ENCODE measurements at places on chromosomes 16 and 17.

GRCh38 chr16:84585467-84585866, 32.4 kb downstream of the COTL1 start:
- DNase-seq, result no peak

DNA sequence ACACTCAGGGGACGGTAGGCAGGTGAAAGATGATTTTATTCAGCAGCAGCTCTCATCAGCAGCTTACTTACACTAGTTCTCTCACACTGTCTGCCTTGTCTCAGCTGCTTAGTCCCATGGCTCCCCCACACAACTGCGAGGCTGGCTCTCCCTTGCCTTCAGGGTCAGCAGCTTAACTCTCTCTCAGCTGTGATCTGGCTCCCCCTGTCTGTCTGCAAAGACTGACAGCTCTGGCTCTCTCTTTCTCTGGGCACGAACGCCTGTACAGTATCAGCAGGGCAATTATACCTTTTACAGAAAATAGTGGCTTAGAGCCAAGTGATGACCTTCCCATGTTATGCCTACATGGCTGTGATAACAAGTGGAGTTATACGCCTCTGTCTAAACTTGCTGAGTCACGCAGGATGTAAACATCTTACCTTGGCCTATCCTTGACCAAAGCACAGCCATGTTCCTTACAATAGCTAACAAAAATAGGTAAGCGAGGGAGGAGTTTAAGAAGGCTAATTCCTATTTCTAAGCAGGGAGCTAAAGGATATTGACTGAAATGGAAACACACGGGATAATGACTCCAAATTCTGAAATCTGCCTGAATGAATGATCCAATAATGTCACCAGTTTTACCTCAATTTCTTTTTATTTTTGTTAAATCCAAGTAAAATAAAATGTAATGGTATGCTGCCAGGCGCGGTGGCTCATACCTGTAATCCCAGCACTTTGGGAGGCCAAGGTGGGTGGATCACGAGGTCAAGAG, 1.1 kb upstream of the NDUFAB1 start:
- peak; percentile 84 for DNase-seq

GRCh38 chr16:70681382-70682238, 4.2 kb downstream of the MTSS2 start:
- no peak for DNase-seq

DNA sequence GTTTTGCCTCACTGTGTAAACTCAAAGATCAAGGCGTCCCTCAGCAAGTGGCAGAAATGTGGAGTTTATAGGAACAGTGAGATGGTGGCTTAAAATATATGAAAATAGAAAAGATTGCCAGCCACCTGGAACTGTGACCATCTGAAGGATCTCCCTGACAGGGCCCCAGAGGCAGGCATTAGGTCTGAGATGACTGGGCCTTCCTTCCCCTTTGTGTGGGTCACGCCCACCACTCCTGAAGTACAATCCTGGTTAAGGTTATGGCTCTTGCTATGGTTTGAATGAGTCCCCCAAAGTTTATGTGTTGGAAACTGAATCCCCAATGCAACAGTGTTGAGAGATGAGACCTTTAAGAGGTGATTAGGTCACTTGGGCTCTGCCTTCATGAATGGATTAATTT, 6.4 kb downstream of the ST6GALNAC2 start:
- no peak for DNase-seq

- DNase-seq, result no peak
Observed at GRCh38 chr17:56324676-56325075, 171.4 kb downstream of the ANKFN1 start.

DNA sequence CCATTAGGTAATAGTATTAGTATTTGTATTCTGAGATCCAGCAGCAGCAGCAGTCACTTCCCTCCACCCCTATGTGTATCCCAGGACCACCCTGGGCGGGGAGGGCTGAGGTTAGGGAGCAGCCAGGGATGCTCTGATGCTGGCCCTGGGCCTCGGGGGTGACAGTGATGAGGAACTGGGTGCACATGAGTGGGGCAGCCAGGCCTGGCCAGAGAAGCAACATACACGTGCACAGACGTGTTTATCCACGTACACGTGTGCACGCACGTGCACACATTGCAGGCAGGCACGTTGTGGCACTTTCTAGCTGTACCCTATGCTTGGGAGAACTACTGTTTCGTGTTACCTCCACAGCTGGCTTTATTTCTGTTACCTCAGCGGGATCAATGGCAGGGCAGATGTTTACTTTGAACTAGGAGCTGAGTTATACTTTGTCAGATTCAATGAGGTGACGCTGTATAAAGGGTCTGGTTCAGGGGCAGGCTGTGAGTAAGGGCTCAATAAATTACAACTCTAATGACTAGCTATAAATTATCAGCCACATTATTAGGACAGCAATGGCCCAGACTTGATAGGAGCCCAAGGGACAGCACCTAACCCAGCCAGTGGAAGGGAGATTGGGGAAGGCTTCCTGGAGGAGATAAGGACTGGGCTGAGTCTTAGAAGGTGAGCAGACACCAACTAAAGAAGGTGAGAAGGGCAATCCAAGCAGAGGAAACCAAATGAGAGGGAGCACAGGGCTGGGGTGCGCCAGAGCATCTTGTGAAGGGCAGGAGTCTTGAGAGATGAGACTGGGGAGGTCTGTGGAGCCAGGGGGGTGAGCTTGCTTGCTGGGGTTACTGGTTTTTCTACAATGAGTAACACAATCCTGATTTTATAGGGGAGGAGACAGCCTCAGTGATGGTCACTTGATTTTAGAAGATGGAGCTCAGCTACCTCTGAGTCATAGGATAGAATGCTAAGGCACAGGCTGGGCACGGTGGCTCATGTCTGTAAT, 22.4 kb upstream of the CA4 start:
- no peak for DNase-seq

GRCh38 chr17:34656801-34657200, 77.4 kb downstream of the TMEM132E start:
- no peak for DNase-seq

DNA sequence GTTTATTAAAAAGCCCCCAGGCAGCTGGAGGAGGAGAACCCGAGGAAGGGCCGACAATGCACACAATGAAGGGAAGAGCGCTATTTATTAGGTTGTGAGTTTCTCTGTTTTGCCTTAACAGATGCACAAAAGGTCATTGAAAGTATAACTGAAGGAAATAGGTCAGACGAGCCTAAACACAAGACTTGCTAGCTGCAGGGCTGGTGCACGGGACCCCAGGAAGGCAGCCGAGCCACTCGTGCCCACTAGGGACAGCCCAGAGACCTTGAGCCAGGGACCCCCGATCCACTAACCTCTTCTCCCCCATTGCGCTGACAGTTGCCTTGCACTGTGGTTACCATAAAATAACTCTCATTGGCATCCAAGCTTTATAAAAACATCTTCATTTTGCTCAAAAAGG, 11.3 kb downstream of the LITAFD start:
- DNase-seq, result no peak

GRCh38 chr16:18834864-18835263, 33.5 kb upstream of the ARL6IP1 start:
- DNase-seq, result peak; percentile 10

GRCh38 chr17:37067555-37068111, 118.9 kb downstream of the AATF start:
- peak; percentile 80 for DNase-seq

DNA sequence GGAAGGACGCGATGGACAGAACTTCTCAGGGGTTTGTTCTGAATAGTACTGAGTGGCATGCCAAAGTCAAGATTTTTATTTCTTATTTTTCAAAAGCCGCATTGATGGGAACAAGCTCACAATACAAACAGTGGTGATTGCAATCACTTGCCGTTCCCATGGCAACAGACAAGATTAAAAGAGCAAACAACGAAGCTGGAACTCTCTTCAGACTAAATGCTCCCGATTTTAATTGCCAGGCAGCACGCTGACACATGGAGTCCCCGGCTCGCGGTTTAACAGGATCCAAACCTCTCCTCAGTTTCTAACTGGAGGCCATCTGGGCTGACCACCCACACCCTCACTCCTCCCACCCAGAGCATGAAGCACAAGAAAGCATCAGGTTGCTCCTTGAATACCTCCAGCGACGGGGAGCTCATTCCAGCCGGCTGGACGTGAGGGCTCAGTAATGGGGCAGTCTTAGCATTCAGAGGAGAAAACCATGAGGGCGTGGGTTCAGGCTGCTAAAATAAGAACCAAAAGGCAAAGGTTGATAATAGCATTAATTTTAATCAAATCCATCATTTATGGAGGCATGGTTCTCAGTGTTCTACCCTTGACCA, 41.5 kb downstream of the AIPL1 start:
- DNase-seq, result no peak

- DNase-seq, result no peak
Observed at GRCh38 chr16:81571592-81572385, 127.2 kb downstream of the CMIP start.

- DNase-seq, result no peak
Observed at GRCh38 chr16:67551972-67552371, 10.4 kb upstream of the CTCF start.

GRCh38 chr17:8740486-8740885, 4.2 kb downstream of the CCDC42 start:
- no peak for DNase-seq

GRCh38 chr17:71168053-71168741, 952.6 kb upstream of the SOX9 start:
- no peak for DNase-seq

DNA sequence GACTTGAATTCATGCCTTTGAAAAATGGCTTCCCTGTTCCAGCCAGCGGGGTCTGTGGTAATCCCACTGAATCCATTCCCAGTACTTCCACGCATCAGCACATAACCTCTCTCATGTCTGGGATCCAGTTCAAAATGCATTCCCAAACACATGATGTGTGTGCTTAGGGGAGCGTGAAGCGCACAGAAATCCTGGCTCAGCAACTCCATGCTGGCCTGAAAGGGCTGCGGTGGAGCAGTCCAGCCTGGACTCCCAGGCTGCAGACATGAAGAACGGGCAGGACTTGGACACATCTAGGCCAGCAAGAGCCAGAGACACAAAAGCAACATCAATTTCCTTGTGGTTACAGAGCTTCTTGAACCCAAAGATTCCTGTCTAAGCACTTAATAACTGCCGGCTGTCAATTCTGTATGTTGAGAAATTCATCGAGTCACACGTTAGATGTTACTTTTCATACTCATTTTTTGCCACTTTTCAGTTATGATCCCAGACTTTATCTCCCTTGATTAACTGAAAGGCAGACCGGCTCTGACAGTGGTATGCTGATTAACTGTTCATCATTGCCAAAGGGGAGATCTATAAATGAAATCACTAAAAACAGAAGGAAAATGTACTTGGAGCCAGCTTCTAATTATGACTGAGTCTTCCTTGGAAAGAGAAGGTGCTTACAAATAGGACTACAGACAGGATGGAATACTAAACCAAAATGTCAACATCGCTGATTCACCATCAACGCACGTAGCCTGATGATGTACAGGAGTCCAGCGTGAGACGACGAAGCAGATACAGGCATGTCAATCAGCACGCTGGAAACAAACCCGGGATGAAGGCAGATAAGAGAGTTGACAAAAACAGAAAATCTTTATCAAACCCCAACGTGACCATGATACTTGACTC, 23.0 kb downstream of the NSMCE1 start:
- DNase-seq, result peak; percentile 99

DNA sequence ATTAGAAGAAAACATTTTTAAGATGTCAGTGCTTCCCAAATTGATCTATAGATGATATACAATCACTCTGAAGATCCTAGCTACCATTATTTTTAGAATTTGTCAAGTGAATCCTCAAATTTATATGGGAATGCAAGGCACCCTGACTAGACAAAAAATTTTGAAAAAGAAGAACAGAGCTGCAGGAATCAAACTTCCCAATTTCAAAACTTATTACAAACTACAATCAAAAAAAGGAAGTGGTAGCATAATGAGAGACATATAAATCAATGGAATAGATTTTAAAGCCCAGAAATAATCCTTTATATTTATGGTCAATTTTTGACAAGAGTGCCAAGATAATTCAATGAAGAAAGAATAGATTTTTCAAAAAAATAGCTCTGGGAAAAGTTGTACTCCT, 198.3 kb upstream of the KCNJ16 start:
- DNase-seq, result no peak

DNA sequence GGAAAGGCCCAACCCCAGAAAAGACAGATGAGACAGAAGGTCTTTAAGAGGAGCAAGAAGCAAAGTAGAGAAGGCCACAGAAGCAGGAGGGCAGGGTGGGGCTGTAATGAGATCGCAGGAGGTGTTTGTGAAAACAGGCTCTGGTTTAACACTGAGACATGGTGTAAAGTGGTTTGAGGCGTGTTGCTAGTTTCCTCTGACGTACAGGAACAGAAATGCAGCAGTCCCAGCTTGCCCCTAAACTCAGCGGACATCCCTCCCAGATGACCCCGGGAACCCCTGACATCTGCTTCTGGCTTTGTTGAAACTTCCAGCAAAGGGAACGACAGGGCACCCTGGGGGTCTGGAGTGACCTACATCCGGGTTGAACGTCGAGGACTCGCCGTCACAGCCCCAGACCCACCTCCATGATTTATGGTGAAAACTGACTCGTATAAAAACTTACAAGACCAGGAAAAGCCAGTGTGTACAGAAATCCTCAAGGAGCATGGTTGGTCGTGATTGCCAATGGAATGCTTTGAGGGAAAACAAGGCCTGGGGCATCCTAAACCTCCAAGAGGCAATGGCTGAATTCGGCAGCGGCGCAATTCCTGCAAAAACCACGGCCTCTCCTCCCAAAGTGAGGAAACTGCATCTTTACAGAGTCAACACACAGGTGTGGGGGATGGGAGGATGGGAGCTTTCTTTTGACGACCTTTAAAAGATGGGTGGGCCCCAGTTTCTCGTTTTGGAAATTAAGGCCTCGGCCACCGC, 25.8 kb downstream of the LITAF start:
- DNase-seq, result peak; percentile 10

GRCh38 chr17:31529841-31530251, 138.4 kb downstream of the RAB11FIP4 start:
- DNase-seq, result no peak

- no peak for DNase-seq
Observed at GRCh38 chr16:49278567-49278827, 3.1 kb downstream of the CBLN1 start.

DNA sequence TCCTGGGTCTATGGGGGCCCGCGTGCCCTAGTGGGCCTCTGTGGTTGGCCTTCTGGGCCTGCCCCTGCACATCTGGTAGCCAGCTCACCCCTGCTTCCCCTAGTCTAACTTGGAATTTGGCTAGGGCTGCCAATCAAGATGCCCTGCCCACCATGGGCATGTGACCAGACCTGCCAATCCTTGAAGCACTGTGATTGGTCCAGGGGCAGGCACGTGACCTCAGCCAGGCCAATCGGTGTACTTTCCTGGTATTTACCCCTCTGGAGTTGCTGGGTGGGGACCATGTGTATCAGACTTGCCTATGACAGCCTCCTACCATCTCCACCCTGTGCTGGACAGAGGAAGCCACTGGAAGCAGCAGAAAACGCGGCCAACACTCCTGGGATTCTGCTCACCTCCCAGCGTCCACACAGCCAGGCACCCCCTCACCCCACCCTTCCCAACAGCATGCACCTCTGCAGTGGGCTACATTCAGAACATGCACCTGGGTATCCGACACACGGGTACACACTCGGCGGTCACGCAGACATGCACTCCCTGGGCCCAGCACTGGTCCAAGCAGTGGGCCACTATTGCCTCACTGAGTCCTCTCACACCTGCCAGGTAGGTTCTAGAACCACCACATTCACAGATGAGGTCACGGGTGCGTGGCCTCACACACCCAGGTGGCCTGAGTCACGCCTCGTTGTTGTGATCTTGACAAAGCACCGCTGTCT, 96.9 kb downstream of the RBFOX3 start:
- DNase-seq, result no peak
